ENCODE measurements at places on chromosomes 3 and 15.

DNA sequence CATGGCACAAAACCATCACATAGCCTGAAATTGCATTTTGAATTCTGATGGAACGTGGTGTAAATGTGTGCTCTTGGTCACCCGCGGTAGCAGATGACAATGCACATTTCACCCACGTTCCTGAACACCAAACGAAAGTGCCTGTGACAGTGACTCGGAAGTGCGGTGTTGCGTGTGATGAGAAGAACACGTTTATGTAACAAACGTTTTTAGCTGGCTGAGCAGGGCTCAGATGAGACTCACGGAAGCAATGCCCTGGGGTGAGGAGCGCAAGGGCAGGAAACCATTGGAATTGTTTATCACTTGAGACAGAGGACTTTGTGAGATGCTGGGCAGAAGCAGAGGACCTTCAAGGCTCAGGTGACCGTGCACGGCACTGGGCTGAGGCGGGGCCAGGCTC lies 449.2 kb upstream of the CFAP20DC start:
- DNase-seq = no peak

GRCh38 chr15:57418635-57419034 lies 42.3 kb downstream of the CGNL1 start:
- no peak for DNase-seq

DNA sequence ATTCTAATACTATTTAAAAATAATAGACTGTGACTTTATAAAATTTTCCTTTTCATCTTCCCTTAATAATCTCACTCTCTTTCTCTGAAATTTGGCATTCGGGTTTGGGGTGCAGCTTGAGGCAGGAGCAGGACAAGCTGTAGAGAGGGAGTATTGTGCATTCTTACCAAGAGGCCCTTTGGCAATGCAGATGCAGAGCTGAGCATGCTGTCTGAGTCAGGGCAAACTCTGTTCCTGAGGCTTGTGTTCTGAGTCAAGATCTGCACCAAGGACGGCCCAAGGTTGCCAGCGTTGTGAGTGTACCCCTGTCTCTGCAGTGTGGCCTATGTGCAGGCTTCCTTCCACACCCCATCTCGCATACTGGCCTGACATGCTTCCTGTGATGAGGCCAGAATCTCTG lies 343.8 kb upstream of the FRG2C start:
- no peak for DNase-seq

GRCh38 chr3:24299806-24300626 lies 194.6 kb downstream of the THRB start:
- no peak for DNase-seq

DNA sequence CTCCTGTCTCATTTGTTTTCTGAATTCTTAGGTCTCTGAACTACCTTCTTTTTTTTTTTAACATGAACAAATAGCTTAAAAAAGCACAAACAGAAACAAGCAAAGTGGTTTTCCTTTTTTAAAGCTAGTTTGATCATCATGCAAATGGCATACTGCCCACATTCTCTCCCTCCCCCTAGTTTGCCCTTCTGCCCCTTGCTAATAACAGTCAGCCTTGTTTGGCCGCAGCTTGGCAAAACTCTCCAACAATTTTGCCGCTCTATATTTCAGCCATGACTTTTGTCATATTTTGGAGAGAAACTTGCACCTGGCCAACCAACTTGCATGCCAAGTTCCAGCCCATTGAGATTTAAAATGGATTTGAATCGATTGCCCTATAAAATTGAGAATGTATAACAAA lies 666.0 kb upstream of the NR2F2 start:
- no peak for DNase-seq

DNA sequence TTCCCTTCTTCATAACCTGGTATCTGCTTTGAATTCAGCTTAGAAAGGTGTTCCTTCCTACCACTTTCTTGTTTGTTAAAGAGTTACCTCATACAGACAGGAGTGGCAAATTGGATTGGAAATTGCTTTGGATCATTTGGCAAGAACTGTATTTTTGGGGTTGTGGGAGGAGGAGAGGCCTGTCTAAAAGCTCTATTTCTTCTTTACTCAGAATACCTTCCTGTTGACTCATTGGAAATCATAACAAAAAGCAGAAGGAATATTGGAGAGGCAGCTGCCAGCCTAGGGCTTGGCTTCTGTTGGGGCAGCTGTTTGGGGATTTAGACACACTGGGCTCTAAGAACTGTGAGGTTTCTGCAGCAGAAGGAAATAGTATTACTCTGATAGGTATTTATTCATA lies 14.2 kb downstream of the IQGAP1 start:
- peak; percentile 4 for DNase-seq

DNA sequence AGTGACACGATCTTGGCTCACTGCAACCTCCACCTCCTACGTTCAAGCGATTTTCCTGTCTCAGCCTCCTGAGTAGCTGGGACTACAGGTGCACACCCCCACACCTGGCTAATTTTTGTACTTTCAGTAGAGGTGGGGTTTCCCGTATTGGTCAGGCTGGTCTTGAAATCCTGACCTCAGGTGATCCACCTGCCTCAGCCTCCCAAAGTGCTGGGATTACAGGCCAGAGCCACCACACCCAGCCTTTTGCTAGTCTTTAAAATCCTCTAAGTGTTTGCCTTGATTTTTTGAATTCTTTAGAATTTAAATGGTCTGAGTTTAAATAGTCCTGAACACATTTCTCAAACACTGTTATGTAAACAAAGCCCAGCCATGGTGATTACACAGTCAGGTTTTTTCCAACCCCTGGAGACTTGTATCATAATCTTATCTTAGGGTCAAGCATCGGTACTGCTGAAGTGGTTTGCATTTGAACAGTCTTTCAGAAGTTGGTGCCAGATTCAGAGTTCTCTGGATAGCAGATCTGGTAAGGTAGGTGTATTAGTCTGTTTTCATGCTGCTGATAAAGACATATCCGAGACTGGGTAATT lies 28.2 kb upstream of the PIAS1 start:
- DNase-seq = no peak

- no peak for DNase-seq
Observed at GRCh38 chr15:99268431-99268830, 17.1 kb downstream of the LRRC28 start.

DNA sequence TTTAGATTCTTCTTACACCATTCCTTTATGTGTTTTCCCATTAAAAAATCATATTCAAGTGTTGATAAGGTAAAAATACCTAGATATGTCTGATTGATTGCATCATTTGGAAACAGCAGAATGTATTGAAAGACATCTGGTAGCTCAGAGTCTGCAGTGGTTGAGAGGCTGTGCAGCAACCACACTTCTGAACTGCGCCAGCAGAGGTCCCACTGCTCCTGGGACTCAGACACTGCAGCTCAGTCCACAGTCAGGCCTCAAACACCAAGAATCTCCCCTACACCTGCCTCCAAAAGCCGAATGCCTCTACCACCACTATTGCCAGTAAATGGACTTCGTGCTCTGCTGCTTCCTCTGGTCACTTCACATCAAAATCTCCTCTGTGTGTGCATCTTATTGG lies 176.9 kb upstream of the LMCD1 start:
- DNase-seq = no peak

DNA sequence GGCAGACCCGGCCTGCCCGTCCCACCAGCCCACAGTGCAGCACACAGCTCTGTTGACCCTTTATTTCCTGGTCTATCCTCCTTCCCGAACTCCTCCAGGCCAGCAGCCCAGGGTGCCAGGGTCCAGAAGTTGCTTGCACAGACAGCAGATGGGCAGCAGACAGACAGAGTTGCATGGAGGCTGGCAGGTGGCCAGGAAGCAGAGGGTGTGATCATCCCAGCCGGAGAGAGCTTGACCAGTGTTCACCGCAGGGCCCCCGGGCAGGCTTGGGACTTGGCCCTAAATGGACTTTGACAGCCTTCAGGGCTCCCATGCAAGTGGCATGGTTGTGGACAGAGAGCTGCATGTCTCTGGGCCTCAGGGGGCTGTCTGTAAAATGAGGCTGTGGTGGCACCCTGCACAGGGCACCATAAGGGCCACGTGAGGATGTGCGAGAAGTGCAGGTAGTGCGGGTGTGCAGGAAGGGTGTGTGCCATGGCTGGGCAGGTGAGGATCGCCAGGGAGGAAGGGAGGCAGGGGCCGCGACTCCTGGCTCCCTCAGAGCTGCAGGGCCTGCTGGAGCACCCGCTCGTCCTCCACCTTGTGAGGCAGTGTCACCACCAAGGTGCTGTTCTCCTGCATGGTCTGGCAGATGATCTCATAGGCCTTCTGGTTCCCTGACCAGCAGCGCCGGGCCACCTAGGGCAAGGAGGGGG lies 6.3 kb upstream of the ZXDC start:
- no peak for DNase-seq

DNA sequence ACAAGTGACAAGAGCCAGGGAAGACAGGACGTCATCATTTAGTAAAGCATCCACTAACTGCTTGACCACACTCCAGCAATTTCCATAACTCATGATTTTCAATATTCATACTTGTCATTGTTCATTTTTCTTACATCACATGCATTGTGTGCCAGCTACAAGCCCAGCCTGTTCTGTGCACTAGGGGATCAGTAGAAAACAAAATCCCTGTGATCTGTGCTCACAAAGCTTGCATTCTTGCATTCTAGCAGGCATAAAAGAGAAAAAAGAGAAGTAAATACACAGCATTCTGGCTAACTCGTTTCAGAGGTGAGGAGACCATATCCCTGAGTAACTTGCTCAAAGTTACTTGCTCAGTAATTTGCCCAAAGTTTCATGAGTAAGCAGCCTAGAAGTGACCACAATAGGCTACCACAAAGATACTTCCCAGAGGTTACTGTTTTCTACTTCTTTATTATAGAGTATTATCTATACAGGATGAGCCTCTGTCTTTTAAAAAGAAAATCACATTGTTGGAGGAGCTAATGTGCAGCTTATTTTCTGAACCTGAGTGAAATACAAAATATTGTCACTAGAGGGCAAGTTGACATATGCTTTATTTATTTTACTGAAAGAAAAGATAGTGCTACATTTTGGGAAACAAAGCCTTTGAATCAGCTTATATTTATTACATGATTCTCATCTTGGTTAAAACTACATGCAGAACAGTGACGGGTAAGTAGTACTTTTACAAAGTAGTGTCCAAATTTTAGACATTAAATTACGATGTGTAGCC lies 701.4 kb upstream of the LMCD1 start:
- DNase-seq = no peak

- no peak for DNase-seq
Observed at GRCh38 chr15:99703603-99704443, 29.4 kb downstream of the LYSMD4 start.

DNA sequence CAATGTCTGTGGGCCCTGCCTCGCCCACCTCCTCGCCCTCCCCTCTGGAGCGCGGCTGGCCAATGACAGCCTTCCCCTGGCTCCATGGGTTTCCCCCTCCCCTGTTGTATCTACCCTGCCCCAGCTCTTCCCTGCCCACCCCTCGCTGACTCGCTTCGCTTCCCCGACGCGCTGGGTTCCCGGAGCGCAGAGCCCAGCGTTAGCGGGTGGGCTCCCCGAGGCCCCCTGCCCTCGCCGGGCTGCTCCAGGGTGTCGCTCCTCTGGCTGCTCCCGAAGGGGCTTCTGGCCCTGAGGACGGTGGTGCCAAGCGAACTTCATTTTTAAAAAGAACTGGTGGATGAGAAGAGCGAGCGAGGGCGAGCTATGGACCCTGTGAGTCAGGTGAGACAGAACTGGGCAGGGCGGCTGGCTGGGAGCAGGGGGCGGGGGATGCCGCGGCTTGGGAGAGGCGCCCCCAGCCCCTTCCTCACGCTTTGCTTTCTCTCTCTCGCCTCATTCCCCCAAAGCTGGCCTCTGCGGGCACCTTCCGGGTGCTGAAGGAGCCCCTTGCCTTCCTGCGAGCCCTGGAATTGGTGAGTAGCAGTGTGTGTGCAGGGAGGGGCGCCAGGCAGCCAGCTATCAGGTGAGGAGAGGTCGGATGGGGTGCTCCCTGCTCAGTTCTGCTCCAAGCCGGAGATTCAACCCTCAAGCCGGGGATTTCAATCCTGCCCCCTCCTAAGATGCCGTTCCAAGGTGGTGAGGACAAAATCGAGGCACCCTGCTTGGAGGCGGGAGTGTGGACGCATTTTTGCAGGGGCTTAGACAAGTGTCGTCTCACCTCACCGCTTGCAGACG lies at the start of gene SYNPR:
SYNPR (plus strand) TSS at position 138 of the 834 bp plus-strand sequence.
- DNase-seq = no peak

DNA sequence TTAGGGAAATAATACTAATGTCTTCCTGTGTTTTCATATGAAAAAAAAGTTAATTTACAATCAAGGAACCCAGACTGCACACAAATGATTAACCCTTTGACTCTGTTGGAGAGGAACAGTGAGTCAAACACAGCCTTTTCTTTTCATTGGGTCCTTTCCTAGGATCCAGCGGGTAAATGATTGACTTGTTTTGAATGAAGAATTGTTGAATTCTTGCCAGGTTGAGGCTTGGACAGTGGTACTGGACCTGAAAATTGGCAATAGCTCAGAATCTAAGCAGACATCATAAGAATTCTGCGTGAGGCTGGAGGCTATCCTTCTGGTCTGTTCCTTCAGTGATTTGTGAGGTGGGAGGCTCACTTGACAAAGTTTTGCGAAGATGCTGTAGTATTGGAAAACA lies 143.0 kb downstream of the RYR3 start:
- DNase-seq = no peak

DNA sequence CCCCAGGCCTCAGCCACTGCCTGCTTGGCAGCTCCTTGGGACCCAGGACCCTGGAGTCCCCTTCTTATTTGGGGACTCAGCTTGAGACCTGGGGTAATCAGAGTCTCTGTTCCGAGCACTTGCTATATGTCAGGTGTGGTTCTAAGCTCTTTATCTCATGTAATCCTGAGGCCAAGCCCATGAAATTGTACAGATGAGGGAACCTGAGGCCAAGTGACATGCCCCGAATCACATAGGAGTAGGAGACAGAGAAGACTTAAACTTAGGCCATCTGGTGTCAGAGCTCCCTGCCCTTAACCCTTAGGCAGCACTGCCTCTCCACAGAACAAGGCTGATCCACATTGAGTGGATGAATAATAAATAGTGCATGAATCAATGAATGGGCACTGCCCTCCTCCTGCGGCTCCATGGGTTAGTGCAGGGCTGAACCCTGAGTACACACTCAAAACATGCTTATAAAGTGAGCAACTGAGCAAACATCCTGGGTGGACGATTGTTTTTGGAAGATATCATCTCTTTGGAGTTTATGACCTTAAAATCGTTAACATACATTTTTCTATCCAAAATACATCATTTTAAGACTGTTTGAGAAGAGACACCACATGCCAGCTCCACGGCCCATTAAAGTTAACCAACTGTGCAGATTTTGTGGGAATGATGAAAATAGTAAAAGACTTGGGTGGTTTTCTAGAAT lies 33.2 kb upstream of the IQSEC1 start:
- DNase-seq = no peak

DNA sequence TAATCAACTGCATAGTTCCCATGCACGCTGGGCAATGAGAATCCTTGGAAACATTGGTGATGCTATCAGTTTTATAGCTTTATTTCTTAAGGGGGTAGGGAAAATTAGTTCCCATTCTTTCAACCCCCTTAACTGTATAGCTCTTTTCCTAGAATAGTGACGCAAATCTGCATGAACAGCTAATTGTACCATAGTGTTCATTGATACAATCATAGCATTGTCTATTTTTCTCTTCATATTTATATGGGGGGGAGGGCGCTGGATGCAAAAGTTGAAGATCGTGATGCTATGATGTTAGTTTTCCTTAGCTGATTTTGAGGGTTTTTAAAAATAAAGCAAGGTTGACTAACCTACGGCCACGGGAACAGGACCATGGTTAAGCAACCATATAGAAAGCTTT lies 32.4 kb upstream of the SAMMSON start:
- no peak for DNase-seq

- DNase-seq = no peak
Observed at GRCh38 chr15:51735228-51736010, 2.0 kb downstream of the LYSMD2 start.

GRCh38 chr3:21551019-21551418 lies 200.0 kb downstream of the ZNF385D start:
- DNase-seq = no peak

GRCh38 chr15:58026051-58026450 lies 39.5 kb downstream of the ALDH1A2 start:
- DNase-seq = no peak

- DNase-seq = no peak
Observed at GRCh38 chr3:185986198-185986777, 48.5 kb upstream of the TRA2B start.
